ENCODE measurements at places on chromosomes 1 and 21. TPM values are rescaled to one million over a fixed set of nuclear protein-coding genes. Genes with fewer than 3 reads are reported as not detected.

IVL gene
- not detected for total RNA-seq

DNA sequence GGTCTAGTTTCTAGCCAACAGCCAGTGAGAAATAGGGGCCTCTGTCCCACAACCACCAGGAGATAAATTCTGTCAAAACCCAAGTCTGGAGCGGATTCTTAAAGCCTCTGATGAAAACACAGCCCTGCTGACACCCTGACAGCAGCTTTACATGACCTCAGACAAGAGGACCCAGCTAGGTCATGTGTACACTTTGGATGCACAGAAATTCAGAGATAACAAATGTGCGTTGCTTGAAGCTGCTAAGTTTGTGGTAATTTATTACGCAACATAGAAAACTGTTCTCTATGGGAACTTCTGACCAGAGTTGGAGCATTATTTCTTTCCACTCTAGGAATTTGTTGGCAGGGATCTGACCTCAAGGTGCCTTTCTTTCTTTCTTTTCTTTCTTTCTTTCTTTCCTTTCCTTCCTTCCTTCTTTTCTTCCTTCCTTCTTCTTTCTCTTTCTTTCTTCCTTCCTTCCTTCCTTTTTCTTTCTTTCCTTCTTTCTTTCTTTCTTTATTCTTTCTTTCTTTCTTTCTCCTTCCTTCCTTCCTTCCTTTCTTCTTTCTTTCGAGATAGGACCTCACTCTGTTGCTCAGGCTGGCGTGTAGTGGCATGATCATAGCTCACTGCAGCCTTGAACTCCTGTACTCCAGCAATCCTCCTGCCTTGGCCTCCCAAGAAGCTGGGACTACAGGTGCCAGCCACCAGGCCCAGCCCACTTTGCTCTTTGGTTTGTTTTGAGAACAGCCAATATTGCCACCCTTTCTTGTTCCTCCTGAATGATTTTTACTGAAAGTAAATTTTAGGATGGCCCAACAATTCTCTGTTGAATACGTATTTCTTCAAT is 14.9 kb upstream of the HMGCS2 start:
- H3K27me3 ChIP-seq: peaks cover 40% of the 10 kb centered on the region
- H3K4me1 ChIP-seq: peaks cover 29% of the 10 kb centered on the region
- peak overlapping the region; percentile 11 for H3K27ac ChIP-seq
- no peak overlapping the region for H3K4me3 ChIP-seq
- H3K36me3 ChIP-seq: no peaks in the 10 kb centered on the region
- DNase-seq: no peak

DNA sequence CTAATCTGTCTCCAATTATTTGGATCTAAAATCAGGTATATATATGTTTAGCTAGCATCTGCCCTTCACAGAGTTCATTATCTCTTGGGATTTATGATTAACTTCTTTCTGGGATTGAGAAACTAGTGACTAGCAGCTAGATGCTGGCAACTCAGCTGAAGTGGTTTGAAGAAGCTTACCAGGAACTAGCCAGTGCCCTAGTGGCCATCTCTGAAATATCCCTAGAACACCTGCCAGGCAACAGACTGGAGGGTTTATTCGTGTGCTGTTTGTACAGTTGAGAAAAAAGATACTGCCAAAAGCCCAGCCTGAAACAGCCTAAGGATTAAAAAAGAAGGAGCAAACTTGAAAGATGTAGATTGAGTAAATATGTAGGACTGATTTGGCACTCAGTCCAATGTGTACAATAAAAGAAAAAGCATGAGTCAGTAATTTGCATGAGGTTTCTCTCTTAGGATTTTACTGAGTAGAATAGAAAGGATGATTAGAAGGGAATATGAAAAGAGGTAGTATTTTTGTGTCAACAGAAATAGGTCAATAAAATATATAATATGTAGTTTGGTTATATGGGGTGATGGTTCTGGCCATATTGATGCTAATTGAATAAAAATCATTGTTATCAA is 1144.6 kb upstream of the ADGRL2 start:
- H3K4me3 ChIP-seq: no peak overlapping the region
- DNase-seq: no peak
- H3K36me3 ChIP-seq: no peaks in the 10 kb centered on the region
- no peaks in the 10 kb centered on the region for H3K4me1 ChIP-seq
- no peak overlapping the region for H3K27ac ChIP-seq
- no peaks in the 10 kb centered on the region for H3K27me3 ChIP-seq

DNA sequence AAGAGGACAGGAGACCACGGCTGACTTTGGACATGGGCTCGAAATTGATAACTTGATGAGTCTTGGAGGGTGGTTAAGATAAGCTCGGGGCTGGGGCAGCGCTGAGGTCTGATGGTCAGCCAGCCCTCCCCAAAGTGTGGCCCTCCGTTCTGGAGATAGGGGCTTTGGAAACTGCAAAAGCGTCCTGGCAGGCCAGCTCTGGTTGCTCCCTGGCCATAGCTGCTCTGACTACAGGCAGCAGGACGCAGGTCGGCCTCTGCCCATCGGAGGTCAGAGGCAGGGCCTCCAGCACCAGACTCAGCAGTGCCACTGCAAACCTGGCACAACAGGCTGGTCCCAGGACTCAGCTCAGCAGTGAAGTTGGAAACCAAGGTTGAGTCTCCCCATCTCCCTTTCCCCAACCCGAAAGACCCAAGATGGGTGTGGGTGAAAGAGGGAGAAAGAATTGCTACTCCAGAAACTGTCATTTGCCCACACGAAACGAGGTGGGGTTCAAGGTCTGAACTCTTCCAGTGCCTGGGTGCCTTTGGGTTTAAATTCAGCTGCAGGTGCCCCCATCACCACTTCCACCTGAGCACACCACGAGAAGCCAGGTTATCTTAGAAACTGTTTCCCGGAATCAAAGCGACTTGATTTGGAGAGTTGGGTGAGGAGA is 4.8 kb downstream of the SIM2 start:
- H3K4me1 ChIP-seq: peaks cover 39% of the 10 kb centered on the region
- no peak overlapping the region for H3K4me3 ChIP-seq
- peaks cover 73% of the 10 kb centered on the region for H3K27me3 ChIP-seq
- peaks cover 2% of the 10 kb centered on the region for H3K36me3 ChIP-seq
- H3K27ac ChIP-seq: no peak overlapping the region

GRCh38 chr1:45501505-45501859 is 1.4 kb downstream of the MMACHC start:
- H3K36me3 ChIP-seq: peaks cover 5% of the 10 kb centered on the region
- no peak overlapping the region for H3K27ac ChIP-seq
- no peak for DNase-seq
- peaks cover 28% of the 10 kb centered on the region for H3K4me1 ChIP-seq
- H3K4me3 ChIP-seq: peak overlapping the region; percentile 94

CFHR5 gene
- not detected for total RNA-seq

GRCh38 chr1:155962599-155963211 is 15.6 kb downstream of the ARHGEF2 start:
- H3K27me3 ChIP-seq: no peaks in the 10 kb centered on the region
- peak overlapping the region; percentile 30 for H3K27ac ChIP-seq
- H3K4me1 ChIP-seq: peaks cover 55% of the 10 kb centered on the region
- DNase-seq: no peak

GRCh38 chr1:202648605-202649226 is 61.5 kb downstream of the SYT2 start:
- no peak overlapping the region for H3K27ac ChIP-seq
- DNase-seq: no peak
- no peak overlapping the region for H3K4me3 ChIP-seq
- H3K4me1 ChIP-seq: peaks cover 2% of the 10 kb centered on the region

All from activated CD8-positive, alpha-beta T cell treated with anti-CD3 and anti-CD28 coated beads, Interleukin-2, amount 10 ng/mL, durations not matched to agents 7 days and 5 days (primary cell).